ENCODE measurements at places on chromosomes 5 and 9.

DNA sequence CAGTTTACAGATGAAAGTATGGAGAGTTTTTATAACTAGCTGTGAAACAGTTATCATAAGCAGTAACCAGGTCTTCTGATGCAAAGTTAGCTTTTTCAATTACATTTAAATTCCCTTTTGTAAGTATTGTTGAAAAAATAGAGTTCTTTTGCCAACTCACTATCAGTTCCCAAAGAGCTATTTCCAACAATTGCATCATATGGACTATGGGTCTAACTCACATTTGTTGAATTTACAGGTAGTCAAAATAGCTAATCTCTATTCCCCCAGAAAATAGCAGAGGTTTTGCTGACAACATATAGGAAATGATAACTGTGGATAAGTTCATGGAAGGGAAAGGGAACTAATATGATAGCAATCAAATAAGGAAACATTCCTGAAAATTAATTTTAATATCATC is 1.4 kb downstream of the SPINK1 start:
- no peak for DNase-seq

DNA sequence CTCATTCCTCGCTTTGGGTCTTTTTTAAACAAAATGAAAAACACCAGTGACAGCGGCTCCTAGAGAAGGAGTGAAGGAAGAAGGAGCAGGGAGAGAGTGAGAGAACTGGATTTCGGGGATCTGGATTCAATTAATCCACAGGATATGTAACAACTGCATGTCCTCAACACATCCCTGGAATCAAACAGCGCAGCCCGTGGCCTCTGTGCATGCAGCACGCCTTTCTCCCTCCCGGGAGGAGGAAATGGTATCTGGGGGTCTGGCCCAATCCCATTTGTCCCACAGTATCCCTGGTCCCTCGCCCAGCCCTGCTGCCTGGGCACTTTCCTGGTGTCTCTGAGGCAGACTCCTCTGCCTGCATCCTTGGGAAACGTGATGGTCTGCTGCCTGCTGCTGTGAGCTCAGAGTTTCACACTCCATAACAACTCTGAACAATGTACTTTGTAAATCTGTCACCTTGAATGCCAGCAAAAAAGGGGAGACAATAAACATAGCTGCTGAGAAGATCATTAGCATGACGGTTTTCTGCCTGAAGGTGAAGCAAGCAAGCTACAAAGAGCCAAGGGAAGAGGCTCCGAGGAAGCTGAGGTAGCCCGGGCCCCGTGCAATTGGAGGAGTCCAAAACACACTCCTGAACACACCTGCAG is 56.1 kb downstream of the PTCH1 start:
- no peak for DNase-seq

DNA sequence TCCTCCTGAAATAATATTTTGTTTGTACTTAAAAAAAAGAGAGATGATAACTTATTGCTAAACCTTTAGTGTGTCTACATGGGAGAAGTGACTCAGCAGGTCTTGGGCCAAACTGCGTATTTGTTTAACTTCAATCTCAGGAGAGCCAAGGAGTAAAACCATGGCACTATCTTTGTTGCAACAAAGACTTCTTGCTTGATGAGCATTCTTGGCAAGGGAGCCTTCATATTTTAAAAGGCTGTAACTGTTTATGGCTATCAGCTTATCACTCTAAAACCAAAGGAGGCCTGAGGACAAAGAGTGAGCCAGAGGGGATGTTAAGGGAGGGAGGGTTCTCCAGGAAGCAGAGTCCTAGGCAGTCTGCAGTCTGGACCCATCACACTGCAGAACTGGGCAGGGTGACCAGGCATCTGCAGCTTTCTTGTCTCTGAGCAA is 216.2 kb upstream of the S1PR3 start:
- no peak for DNase-seq

DNA sequence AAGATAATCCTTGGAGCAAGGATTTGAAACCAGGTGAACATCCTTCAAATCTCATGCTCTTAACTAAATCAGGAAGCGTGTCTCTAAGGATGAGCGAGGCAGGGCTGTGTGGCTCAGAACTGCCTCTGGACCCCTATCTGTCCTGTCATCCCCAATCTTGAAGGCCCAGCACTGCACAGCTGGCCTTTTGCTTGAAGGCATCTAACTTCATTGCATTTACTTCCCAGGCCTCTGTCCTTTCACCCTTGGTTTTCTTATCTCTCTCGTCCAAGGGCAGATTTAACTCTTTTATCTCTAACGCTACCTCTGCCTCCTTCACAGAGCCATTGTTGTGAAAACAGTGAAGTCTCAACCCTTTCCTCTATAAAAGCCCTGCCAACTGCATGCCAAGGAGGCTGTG is 83.8 kb downstream of the UGCG start:
- no peak for DNase-seq

- peak; percentile 90 for DNase-seq
These were observed 10.2 kb downstream of the C9orf50 start for GRCh38 chr9:129610473-129611306.

GRCh38 chr5:124732428-124733328 is 13.8 kb downstream of the ZNF608 start:
- no peak for DNase-seq

DNA sequence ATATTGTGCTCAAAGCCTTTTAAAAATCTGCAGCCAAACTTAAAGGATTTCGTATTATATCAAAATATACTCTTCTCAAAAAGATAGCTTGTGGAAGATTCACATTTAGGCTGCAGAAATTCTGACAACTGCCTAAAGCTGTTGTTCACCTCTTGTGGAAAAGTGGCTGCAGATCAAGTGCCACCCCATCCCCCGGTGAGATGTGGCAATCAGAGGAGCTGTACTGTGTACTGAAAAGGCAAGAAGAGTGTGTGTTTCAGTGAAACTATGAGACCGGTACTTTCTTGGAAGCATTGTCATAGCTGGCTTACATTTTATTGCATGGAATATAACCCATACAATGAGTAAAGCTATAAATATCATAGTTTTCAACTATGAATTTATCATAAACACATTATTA is 64.3 kb downstream of the CDH18 start:
- no peak for DNase-seq

- no peak for DNase-seq
These were observed 4.5 kb downstream of the ROR2 start for GRCh38 chr9:91945277-91946085.

- no peak for DNase-seq
These were observed 1.7 kb downstream of the TSSK1B start for GRCh38 chr5:113433071-113433470.

DNA sequence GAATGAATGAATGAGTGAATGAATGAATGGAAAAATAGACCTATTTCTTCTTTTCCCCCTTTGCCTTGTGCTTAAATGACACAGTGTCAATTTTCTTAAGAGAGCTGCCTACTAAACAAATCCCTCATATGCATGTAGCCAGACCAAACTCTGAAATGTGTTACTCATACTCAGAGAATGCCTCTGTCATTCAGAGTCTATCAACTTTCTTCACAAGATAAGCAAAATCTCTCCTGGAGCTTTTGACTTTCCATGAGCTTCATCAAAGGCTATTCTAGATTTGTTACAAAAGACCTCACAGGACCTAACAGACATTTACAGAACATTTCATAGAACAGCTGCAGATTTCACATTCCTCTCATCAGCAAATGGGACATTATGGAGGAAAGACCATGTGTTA is 275.7 kb upstream of the MSX2 start:
- no peak for DNase-seq

GRCh38 chr5:50352382-50352781 is 88.7 kb downstream of the EMB start:
- DNase-seq, result no peak

GRCh38 chr5:151619812-151620460 is 28.8 kb upstream of the FAT2 start:
- no peak for DNase-seq

DNA sequence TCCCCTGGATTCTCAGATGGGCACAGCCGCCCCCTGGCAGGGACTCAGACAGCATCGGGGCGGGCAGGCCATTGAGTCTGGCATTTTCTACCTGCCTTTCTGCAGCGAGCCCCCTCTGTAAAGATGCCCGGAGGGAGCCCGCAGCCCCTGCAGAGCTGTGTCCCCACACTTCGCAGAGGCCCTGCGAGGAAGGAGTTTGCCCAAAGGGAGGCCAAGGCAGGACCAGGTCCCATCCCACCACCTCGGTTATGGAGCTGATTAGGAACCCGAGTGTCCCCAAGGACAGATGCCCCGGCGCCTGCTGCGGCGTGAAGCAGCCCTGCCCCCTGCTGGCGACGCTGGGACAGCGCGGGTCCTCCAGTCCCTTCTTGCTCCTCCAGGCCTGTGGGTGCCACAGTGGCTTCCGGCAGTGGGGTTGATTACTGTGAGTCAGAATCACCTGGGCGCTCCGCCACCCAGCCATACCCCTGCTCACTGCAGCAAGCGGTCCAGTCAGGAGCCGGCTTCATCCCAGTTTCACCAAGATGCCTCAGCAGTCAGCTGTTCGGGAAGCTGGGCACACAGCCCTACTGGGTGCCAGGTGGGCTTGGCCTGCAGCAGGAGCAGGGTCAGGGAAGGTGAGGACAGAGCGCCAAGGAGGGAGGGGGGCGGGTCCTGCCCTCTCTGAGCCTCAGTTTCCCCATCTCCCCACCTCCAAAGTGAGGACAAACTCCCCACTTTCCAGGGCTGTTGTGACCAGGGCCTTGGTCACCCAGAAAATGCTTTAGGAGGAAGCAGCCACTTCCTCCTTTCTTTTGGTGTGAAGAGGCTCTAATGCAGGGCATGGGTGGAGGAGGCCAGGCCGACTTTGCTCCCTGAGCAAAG is 117.2 kb downstream of the RXRA start:
- peak; percentile 94 for DNase-seq

DNA sequence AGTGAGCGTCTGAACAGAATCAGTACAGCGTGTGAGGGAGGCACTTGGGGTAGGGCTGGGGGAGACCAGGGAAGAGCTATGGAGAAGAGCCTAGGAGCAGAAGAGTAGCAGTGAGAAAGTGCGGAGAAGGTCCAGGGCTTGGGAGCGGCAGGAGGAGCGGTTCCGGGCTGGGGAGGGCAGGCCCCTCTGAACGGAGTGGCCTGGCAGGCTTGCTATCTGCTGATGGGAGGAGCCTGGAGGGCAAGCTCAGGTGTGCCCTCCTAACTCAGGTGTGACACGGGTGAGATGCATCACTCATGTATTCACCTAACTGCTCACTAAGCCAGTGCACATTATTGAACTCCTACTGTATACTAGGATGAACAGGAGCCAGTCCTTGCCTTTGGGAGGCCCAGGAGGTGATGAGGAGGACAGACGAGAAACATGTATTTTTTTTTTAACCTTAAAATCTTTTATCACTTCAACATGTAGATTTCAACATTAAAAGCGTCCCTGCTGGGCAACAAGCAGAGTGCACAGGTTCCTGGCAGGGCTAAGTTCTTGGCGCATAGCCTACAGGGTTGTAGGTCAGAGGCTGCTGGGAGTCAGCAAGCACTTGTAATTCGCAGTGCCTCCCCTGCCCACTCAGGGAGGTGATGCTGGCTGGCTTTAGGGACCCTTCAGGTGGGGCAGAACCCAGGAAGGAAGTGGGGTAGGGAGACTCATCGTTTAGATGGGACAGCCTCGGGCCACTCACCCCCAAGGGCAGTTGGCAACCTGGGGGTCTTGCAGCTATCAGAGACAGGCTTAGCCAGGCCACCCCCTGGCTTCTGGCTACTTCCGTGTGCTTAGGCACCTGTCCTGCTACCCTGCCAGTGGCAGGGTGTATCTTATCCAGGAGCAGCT is 55.5 kb downstream of the TMOD1 start:
- no peak for DNase-seq

- DNase-seq, result no peak
These were observed 413.5 kb downstream of the EBF1 start for GRCh38 chr5:158686214-158686613.

All from GM20000 (cell line).